ENCODE measurements at places on chromosomes 12 and 14.

DNA sequence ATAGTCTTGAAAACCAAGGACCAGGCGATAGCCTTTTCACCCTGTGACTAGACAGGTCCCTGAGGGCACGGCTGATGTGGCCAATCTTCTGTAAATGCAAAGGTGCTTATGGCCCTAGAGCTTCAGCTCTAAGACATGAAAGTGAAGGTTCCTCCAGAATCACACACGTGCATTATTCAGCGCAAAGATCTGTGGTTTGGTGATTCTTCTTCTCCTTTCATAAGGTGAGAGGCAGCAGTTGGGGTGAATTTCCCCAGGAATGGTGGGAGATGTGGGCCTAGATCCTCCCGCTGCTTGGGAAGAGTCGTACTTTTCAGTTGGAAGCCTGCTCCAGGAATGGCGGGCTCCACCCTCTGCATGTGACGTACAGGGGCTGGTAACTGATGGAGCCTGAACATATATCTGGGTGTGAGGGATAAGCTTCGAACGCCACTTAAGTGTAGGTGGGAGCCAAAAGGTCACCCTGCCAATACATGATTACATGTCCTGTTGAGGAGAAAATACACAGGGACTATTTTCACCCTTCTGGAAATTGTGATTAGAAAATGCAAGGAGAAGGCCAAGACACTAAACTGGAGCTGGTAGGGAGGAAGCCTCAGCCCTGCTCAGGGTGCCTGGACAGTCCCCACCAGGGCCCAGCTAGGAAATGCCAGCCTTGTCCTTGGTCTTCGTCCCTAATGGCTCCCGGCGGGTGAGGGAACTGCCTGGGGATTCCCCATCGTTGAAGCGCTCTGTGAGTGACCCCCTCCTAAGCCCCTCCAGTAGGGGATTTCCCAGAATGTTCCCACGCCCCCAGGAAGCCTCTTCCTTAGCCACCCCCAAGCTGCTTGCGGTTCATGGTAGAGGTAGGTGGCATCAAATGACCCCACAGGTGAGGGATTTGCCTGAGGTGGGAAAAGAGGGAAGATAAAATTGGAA lies 17.6 kb downstream of the BATF start:
- H3K4me3 ChIP-seq = no peak overlapping the region
- H3K27ac ChIP-seq = no peak overlapping the region
- H3K36me3 ChIP-seq = no peaks in the 10 kb centered on the region
- DNase-seq = no peak
- H3K27me3 ChIP-seq = no peaks in the 10 kb centered on the region

- DNase-seq = peak; percentile 23
- peaks cover 13% of the 10 kb centered on the region for H3K4me1 ChIP-seq
- H3K4me3 ChIP-seq = peak overlapping the region; percentile 87
Measured at GRCh38 chr12:113057565-113058485, 1.3 kb downstream of the DTX1 start.

DNA sequence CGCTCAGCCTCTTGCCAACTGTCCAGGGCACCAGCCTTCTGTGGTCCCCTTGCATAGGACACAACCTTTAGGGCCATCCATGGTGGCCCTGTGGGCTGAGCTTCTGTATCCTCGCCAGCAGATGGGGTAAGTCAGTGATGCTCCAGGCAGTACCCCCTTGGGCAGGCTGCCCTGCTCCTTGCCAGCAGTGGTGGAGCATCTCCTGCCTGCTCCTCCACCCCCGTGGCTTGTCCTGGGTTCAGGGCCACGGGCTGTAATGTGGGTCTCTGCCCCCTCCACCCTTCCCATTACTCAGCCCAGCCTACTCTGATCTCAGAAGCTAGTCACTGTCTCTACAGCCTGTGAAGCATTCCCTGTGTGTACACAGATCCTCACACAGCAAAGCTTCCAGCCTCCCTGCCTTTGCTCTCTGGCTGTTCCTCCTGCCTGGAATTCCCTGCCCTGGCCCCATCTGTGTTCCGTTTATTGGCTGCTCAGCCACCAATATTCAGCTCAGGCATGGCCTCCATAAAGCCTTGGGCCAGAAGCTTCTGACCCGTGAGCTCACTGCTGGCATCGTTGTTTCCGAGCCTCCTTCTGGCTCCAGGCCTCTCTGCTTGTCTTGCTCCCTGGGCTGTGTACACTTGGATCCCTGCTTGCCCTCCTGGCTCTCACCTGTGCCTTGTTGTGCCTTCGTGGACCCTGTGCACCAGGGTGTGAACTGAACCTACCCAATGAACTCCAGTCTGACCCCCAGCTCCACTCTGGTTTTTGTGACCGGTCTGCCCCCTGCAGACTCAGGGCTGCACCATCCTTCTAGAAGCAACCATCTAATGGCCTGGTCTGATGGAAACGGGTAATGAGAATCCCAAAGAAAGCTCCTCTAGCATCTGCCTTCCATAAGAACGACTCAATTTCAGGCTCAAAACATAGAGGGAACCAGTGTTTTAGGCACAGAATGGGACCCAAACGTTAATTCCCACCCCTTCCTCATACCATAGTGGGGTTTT lies 177.0 kb upstream of the PRMT8 start:
- H3K4me1 ChIP-seq = no peaks in the 10 kb centered on the region
- no peaks in the 10 kb centered on the region for H3K36me3 ChIP-seq
- DNase-seq = peak; percentile 74
- no peaks in the 10 kb centered on the region for H3K27me3 ChIP-seq

GRCh38 chr14:105682956-105683570 lies 156.7 kb downstream of the TMEM121 start:
- no peaks in the 10 kb centered on the region for H3K36me3 ChIP-seq
- no peaks in the 10 kb centered on the region for H3K4me1 ChIP-seq
- H3K27ac ChIP-seq = no peak overlapping the region
- no peak for DNase-seq

DNA sequence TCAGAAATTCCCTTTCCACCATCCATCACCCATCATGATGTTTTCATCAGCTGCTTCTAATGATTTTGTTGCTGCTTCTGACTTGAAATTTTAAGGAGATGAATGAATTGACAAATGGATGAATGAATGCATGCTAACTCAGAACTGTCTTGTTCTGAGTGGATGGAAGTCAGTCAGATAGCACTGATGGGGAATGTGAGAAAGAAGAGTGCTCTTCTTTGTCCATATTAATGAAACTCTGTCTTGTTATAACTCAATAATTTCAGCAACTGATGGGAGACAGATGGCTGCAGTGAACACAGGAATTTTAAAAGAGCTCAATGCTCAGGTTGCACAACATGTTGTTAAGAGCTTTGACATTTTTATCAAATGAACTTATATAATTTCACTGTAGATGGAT lies 422.0 kb downstream of the TRHDE start:
- no peak for DNase-seq
- H3K27me3 ChIP-seq = no peaks in the 10 kb centered on the region
- no peaks in the 10 kb centered on the region for H3K4me1 ChIP-seq
- no peaks in the 10 kb centered on the region for H3K36me3 ChIP-seq
- H3K27ac ChIP-seq = no peak overlapping the region
- H3K4me3 ChIP-seq = no peak overlapping the region

- H3K4me3 ChIP-seq = no peak overlapping the region
- DNase-seq = no peak
- H3K36me3 ChIP-seq = peaks cover 22% of the 10 kb centered on the region
- peaks cover 14% of the 10 kb centered on the region for H3K4me1 ChIP-seq
Measured at GRCh38 chr12:79871621-79872020, 63.3 kb downstream of the PPP1R12A start.

DNA sequence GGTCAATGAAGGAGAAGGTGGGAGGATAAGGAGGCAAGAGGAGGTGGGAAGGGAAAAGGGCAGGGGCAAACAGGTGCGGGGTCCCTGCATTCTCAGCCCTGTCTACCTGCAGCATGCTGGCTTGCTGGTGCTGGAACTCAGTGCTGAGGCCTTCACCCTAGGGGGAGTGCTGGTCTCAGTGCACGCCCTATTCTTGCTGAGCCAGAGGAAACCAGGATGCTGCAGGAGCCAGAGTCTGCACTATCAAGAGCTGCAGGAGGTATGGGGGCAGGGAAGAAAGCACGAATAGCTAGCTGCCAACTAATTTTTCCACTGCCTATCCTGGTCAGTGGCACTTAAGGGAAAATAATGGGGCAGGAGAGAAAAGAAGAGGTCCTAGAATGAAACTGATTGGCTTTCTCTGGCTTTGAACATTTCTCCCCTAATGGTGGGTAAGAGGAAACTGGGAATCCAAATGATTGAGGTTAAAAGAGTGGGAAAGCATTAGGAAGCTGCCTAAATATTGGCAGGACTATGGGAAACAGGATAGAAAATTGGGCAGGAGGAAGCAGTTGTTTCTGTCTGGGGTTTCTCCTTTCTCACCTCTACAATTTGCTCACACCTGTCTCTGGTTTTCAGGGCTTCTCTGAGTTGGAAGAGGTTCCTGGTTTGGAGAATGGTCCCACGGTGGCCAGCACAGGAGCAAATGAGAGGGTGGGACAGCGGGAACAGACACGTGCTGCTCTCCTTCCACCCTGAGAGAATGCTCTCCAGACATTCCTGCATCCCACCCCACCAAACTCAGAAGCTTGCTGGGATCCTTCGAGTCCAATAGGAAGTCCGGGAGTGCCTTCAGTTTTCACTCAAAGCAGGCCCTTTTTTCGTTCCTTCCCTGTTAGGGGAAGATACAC lies 1.9 kb downstream of the TMEM253 start:
- peak; percentile 34 for DNase-seq
- no peaks in the 10 kb centered on the region for H3K36me3 ChIP-seq
- H3K4me3 ChIP-seq = peak overlapping the region; percentile 61
- no peaks in the 10 kb centered on the region for H3K27me3 ChIP-seq
- peaks cover 40% of the 10 kb centered on the region for H3K4me1 ChIP-seq

GRCh38 chr12:65930114-65930828 lies 106.0 kb downstream of the HMGA2 start:
- H3K36me3 ChIP-seq = no peaks in the 10 kb centered on the region
- H3K4me1 ChIP-seq = peaks cover 22% of the 10 kb centered on the region
- no peak overlapping the region for H3K4me3 ChIP-seq
- H3K27me3 ChIP-seq = no peaks in the 10 kb centered on the region
- DNase-seq = no peak

DNA sequence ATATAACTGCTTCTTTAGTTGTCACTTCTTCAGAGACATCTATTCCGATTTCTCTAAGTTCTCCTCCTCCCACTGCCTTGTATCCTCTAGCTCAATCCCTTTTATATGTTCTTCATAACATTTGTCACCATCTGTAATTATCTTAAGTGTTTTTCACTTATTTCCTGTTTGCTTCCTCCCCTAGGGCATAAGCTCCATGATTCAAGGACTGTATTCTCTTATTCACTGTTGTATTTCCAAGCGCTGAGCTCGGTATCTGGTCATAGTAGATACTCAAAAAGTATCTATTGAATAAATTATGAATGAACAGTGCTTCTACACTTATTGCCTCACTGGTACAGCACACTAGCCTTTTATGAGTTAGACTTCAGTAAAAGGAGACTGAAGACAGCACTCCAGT lies 109.0 kb upstream of the TMPO start:
- H3K27ac ChIP-seq = no peak overlapping the region
- DNase-seq = no peak
- H3K4me3 ChIP-seq = no peak overlapping the region
- no peaks in the 10 kb centered on the region for H3K4me1 ChIP-seq
- H3K27me3 ChIP-seq = no peaks in the 10 kb centered on the region

GRCh38 chr14:68210729-68211299 lies 391.2 kb downstream of the RAD51B start:
- H3K4me3 ChIP-seq = no peak overlapping the region
- H3K36me3 ChIP-seq = no peaks in the 10 kb centered on the region
- no peaks in the 10 kb centered on the region for H3K4me1 ChIP-seq
- H3K27ac ChIP-seq = no peak overlapping the region

GRCh38 chr12:85621041-85621440 lies 215.2 kb downstream of the RASSF9 start:
- no peak overlapping the region for H3K4me3 ChIP-seq
- H3K27me3 ChIP-seq = no peaks in the 10 kb centered on the region
- H3K36me3 ChIP-seq = no peaks in the 10 kb centered on the region
- DNase-seq = no peak
- H3K27ac ChIP-seq = no peak overlapping the region

DNA sequence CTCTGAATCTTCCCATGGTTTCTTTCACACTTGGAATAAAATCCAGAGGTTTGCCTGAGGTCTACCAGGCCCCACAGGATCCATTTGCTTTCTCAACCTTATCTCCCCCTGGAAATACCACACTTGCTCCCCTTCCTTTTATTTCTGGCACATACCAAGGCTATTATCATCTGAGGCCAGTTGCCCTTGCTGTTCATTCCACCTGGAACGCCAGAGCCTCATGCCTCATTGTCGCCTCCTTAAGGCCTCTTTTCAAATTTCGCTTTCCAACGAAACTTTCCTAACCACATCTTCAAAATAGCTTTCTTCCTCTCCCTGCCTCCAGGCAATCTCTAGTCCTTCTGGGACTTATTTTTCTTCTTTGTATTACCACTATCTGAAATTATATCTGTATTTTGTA lies 11.2 kb upstream of the LRIG3 start:
- no peak overlapping the region for H3K4me3 ChIP-seq
- no peaks in the 10 kb centered on the region for H3K36me3 ChIP-seq
- DNase-seq = no peak
- H3K4me1 ChIP-seq = no peaks in the 10 kb centered on the region

GRCh38 chr14:58737511-58737910 lies 99.7 kb downstream of the DACT1 start:
- H3K27ac ChIP-seq = no peak overlapping the region
- DNase-seq = no peak
- H3K36me3 ChIP-seq = no peaks in the 10 kb centered on the region

- no peak overlapping the region for H3K27ac ChIP-seq
- H3K27me3 ChIP-seq = no peaks in the 10 kb centered on the region
- H3K4me3 ChIP-seq = no peak overlapping the region
- peak; percentile 37 for DNase-seq
- H3K4me1 ChIP-seq = peaks cover 8% of the 10 kb centered on the region
Measured at GRCh38 chr14:60079723-60080122, 12.0 kb upstream of the PCNX4 start.

GRCh38 chr12:92063641-92064040 lies 82.0 kb downstream of the BTG1 start:
- peaks cover 14% of the 10 kb centered on the region for H3K4me1 ChIP-seq
- DNase-seq = no peak
- no peak overlapping the region for H3K4me3 ChIP-seq
- H3K27ac ChIP-seq = peak overlapping the region; percentile 40
- H3K36me3 ChIP-seq = no peaks in the 10 kb centered on the region

DNA sequence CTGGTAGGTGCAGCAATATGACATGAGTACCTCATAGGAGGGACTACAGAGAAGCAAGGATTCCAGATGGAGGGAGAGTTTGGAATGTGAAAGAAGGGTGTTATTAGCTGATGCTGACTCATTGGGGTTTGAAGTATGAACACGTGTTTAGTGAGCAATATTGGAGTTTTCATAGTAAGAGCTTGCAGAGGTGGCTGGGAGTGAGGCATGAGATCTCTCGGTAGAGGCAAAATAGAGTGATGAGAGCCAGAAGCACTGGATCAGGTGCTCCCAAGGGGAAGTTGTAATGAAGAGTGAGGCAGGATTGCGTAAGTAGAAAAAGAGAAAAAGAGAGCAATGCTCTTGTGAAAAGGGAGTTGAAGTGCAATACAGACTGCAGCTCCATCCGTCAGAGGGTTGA lies 42.1 kb downstream of the MGST1 start:
- H3K4me3 ChIP-seq = no peak overlapping the region
- H3K36me3 ChIP-seq = no peaks in the 10 kb centered on the region
- DNase-seq = no peak

- H3K4me1 ChIP-seq = peaks cover 45% of the 10 kb centered on the region
- DNase-seq = no peak
- no peak overlapping the region for H3K27ac ChIP-seq
- H3K27me3 ChIP-seq = no peaks in the 10 kb centered on the region
- H3K4me3 ChIP-seq = no peak overlapping the region
Measured at GRCh38 chr14:33359288-33359881, 420.7 kb downstream of the NPAS3 start.

Measured in neural progenitor cell (in vitro differentiated cells).